Heart left ventricle (tissue), 16 donors: ENCODE measurements at places on chromosomes 7 and 10. TPM values are rescaled to one million over a fixed set of nuclear protein-coding genes. Genes with fewer than 3 reads are reported as not detected.

ABCB4 gene
- total RNA-seq: 7.5 TPM

MEIG1 gene
- not detected for total RNA-seq

AMZ1 gene
- total RNA-seq: 0.48 TPM

C10orf105 gene
- total RNA-seq: not detected

MALRD1 gene
- total RNA-seq: 0.43 TPM

MUC3A gene
- 0.44 TPM for total RNA-seq

SLC13A1 gene
- not detected for total RNA-seq

GATA3 gene
- 1.4 TPM for total RNA-seq
